ENCODE measurements at places on chromosomes 7 and 10.

DNA sequence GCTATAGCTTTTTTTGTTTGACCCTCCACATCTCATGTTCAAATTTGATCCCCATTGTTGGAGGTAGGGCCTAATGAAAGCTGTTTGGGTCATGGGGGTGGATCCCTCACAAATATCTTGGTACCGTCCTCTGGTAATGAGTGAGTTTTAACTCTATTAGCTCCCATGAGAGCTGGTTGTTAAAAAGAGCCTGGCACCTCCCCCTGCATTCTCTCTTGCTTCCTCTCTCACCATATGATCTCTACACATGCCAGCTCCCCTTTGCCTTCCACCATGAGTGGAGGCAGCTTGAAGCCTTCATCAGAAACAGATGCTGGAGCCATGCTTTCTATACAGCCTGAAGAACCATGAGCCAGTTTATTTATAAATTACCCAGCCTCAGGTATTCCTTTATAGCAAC lies 43.0 kb upstream of the IMMP2L start:
- no peak for DNase-seq

GRCh38 chr7:70698219-70698832 lies 433.6 kb upstream of the GALNT17 start:
- DNase-seq = peak; percentile 35

DNA sequence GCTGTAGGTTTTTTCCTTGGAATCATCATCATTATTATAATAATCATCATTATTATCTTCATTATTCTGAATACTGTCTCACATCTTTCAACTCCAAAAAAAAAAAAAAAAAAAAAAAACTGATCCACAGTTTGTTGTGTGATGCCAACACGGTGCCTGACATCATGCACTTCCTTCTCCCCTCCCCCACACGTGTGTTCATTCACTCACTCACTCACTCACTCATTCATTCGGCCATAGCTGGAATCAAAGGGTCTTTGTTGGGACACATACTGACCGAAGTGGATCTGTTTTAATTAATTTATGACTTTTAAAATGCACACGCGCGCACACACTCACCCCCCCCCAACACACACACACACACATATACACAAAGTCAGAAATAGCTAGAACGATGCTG lies 177.8 kb downstream of the PIP4K2A start:
- DNase-seq = no peak

DNA sequence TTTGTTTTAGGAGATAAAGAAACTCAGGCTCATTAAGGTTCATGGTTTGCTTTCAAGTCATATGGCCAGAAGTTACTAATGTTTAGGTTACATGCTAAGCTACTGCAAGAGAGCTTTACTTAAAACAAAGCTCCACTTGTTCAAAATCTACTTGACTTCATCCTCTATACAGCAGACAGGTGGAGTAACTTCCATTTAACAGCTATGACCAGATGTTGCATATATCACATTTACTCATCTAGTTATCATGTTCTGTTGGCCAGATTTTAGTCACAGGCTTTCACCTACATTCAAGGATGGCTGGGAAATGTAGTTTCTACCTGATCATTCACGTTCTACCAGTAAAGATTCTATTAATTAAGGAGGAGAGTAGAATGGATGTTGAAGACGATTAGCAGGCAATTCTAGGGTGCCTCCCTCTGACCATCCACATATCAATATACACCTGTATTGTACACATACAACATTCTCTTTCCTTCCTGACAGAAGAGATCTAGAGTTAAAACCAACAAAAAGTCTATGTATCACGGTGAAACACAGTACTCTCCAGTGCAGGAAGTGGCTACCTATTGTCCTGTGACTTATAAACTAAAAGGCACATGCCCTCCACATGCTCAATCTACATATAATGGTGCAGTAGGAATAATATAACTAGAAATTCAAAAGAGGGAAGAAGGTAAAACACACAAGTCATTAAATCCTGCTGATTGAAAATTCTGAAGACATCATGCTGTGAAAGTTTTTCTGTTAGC lies 488.0 kb downstream of the MDFIC start:
- no peak for DNase-seq

DNA sequence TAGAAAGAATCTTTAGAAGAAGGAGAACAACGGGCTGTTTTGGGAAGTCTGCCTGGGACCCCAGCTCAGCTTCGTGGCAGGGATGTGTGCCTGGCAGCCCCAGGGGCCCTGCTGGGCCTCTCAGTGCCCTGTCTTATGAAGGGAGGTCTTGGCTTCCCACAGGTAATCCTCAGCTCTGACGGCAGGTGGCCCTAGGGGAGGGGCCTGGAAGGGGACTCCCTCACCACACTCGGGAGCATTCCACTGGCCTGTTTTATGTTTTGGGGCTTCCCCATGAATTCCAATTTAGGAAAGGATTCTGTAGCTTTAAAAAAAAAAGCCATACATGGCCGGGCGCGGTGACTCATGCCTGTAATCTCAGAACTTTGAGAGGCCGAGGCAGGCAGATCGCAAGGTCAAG lies 3.0 kb upstream of the DMBT1 start:
- no peak for DNase-seq

- DNase-seq = no peak
Measured at GRCh38 chr10:36578306-36578705, 547.1 kb upstream of the ANKRD30A start.

GRCh38 chr7:77975672-77976480 lies 177.3 kb downstream of the PHTF2 start:
- DNase-seq = no peak

DNA sequence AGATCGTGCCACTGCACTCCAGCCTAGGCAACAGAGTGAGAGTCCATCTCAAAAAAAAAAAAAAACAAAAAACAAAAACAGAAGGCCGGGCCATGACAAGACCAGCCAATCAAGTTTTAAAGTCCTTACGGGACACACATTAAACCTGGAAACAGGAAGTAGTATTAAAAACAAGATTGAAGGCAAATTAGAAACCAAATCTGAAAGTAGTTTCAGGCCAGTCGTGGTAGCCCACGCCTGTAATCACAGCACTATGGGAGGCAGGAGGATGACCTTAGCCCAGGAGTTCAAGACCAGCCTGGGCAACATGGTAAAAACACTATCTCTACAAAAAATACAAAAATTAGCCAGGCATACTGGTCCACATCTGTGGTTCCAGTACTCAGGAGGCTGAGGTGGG lies 18.1 kb downstream of the PSAP start:
- no peak for DNase-seq

- no peak for DNase-seq
Measured at GRCh38 chr7:40200791-40201190, 66.0 kb downstream of the SUGCT start.

DNA sequence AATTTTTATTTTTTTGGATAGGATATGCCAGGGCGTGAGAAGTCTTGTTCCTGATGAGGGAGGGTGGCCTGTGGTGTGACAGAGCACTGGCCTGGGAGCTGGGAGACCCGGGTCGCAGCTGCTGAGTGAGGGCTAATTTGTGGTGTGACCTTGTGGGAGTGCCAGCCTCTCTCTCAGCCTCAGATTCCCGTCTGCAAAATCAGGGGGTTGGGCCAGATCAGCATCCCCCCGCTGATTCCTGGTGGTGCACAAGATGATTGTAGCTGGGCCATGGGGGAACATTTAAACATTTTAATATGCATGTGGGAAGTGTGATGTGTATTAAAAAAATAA lies 14.9 kb downstream of the TSPAN15 start:
- no peak for DNase-seq

GRCh38 chr7:28483112-28483511 lies 70.8 kb downstream of the CREB5 start:
- DNase-seq = no peak

- DNase-seq = no peak
Measured at GRCh38 chr10:84517554-84517953, 189.2 kb downstream of the CCSER2 start.

- no peak for DNase-seq
Measured at GRCh38 chr7:156318426-156318825, 322.1 kb upstream of the RNF32 start.
